ENCODE measurements at places on chromosomes 3 and 15.

DNA sequence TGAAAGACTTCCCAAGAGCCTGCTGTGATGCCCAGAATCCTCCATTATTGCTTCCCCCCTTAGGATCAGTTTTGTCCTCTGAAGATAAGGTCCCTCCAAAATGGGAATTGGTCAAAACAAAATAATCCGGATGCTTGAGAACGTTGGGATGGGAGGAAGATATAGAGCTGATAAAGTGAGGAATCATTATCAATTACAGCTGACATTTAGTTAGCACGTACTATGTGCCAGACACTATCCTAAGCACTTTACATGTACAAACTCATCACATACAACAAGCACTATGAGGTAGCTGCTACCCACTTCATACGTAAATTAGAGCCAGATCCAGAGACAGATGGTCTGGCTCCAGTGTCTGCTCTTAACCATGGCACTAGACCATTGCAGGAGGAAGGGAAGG lies 6.6 kb upstream of the RPP25 start:
- DNase-seq = no peak

- DNase-seq = no peak
Measured at GRCh38 chr15:24067733-24068501, 380.8 kb upstream of the NDN start.

DNA sequence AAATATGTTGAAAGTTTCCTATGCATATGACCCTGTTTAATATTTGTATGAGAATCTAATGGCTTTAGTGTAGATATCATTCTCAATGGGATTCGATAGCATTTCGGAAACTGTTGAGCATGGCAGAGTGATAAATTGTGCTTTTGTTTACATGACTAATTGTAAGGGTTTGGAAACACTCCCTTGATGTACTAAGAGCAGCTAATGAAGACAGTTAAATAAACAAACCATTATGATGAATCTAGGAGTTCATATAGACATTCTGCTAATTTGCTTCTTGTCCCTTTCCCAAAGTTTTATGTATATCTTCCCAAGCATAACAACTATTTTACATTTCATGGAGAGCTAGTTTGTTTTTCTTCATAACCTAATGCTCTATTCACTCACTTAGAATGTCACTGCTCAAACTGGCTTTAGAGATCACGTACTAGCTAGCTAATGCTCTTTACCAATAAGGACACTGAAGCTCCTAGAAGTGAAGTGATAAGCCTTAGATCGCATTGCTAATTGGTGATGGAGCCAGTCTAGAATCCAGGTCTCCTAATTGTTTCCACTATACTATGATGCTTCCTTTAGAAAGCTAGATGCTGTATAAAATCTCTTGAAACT lies 140.8 kb downstream of the TP63 start:
- DNase-seq = no peak

- DNase-seq = no peak
Measured at GRCh38 chr3:52845157-52845556, 10.3 kb upstream of the MUSTN1 start.

DNA sequence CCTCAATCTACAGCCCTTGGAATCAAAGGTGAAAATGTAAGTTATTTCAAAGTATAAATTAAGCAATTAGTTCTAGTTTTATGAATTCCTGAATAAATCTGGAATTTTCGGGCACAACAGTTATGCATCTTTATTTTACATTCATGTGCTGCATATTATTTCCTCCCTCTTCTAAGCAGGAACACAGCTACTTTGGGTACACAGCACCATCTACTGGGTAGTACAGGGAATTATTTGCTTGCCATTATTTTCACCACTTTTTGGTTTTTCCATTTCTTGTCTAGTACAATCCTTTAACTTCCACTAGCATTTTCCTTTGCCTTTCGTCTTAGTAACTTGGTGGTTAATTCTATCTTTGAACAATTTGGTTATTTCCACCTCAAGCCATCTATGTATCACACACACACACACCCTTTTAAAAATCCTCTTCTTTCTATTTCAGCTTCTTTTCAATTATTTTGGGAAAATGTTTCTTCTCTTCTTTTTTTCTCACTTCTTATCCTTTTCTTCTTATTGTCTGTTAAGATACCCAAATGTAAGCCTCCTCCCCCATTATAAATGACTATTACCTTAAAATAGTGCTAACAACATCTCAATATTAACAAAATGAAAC lies 451.0 kb downstream of the MFSD1 start:
- no peak for DNase-seq

DNA sequence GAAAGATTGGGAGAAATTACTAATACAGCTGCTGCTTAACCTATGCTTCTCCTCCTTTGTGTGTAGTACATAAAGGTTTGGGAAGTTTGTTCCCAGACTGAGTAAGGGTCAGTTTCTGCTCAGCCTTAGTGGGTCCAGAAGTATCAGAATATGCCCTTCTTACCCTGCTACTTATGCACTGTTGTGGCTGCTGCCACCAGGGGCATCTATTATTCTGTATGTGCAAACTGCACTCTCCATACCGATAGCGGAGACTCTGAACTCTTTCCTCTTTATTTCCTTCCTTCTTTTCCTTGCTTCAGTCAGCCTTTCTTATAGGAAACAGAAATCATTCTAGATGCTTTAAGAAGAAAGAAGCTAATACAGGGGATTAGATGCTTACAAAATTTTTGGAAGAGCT lies 4.0 kb downstream of the NEDD4 start:
- no peak for DNase-seq

DNA sequence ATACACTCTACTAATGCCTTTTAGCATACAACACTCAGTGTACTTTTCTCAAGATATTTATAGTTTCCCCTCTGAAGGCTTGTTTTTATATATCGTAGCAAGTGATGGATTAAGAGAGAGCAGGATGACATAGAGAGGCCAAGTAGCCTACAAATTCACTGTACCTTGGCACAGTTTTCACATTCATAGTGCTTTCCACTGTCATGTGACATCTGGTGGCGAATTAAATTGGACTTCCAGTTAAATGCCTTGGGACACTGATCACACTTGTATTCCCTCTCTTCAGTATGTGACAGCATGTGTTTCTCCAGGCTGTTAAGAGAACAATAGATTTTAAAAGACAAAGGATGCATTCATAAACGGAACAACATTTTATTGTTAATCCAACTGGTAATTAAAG lies 541.1 kb downstream of the MECOM start:
- DNase-seq = no peak

- DNase-seq = no peak
Measured at GRCh38 chr3:125058959-125059358, 3.2 kb upstream of the HEG1 start.

DNA sequence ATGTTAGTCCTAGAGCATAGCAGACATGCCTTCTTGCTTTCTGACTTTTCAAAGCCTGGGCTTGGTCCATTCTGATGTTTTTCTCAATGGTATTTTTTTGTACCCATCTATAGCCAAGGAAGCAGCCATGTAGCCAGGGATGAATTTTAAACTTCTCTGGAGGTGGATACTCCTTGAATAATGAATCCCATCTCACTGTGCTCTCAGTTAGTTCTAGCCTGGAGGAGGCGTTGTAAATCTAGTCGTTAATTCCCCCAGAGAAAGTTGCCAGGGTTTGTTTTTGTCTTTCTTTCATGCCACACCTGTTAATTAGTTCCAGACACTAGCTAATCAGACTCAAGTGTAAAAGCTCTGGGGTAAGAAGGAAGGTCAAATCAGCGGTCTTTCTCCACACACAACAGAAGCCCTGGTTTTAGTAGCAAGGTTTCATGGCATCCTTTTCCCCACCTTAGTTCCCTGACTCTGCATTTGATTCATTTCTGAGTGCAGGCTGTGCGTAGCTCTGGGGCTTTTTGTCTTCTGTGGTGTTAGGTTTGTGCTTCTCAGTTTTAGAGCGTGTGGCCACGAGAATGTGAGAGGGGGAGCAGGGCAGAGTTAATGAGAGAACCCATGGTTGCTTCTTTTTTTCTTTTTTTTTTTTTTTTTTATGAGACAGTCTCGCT lies 19.7 kb downstream of the PTPRG start:
- DNase-seq = no peak

GRCh38 chr15:52183562-52184173 lies 7.5 kb downstream of the GNB5 start:
- no peak for DNase-seq

GRCh38 chr15:94576889-94577533 lies 345.6 kb downstream of the MCTP2 start:
- DNase-seq = no peak

DNA sequence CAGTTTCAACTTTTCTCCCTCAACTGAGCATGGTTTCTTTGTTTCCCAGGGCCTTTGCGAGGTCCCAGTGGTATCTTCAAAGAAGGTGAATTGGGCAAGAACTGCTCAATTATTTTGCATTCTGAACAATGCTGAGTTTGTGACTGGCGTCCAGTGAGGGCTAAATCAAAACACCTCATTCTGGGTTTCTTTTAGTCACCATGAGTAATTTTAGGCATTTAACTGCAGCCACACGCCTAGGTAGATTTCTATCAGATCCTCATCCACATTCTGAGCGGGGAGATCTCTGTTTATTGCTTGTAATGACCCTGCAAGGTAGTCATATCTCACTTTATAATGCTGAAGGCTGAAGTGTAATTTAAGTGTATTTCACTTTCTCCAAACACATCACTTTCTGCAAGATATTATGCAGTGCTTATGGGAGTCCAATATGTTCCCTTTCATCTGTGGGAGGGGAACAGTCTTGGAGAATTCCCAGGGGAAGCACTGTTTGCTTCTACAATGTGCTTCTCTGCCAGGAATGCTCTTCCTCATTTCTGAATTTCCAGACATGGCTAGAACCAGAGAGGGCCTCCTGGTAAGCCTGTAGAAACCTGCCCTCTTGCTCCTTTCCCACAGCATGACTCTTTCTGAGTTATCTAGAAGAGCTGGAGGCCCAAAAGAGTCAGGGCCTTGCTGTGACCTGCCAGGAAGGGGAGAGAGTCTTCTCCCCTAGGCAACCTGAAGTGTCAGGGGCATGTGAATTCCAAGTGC lies 91.7 kb downstream of the FRMD4B start:
- DNase-seq = no peak

DNA sequence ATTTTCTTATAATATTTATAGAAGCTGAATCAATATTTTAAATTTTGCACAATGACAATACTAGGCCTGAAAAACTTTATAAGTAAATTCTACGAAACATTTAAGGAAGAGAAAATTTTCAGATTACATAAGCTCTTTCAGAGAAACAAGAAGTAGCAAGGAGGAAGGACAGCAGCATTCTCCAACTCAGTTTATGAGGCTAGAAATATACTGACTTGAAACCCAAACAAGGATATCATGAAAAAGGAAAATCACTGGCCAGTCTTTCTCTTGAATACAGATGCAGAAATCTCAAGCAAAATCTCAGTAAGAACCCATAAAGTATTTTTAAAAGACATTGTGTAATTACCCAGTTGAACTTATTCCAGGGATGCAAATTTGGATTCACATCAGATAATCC lies 121.3 kb downstream of the STAC start:
- no peak for DNase-seq

DNA sequence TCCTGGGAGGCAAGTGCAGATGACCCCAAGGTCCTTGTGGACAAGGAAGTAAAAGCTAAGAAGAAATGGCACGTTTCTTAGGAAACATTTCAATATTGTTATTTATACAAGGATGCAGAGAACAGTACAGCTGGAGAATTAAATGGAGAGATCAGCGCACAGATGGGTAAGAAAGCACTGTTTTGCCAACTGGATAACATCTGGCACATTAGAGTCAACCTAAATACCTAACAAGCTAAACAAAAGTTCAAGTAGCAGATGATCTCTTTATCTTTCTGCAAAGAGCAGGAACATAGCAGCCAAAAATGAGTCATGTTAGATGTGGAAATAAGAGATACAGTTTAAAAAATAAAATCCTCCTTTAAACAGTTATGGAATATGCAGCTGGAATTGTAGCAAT lies 15.7 kb upstream of the DPPA4 start:
- no peak for DNase-seq

- no peak for DNase-seq
Measured at GRCh38 chr3:129597087-129597999, 9.1 kb downstream of the PLXND1 start.

GRCh38 chr15:68218847-68219798 lies 10.4 kb downstream of the CLN6 start:
- no peak for DNase-seq

DNA sequence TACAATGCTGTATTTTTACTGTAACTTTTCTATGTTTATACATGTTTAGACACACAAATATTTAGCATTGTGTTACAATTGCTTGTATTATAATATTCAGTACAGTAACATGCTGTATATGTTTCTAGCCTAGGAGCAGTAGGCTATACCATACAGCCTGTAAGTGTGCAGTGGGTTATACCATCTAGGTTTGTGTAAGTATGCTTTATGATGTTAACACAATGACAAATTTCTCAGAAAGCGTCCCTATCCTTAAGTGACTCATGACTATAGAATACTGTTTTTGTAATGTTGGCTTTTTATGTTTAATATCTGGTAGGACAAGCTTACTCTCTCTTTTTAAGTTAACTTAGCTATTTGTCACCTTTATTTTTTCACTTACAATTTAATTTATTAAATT lies 127.5 kb upstream of the THRB start:
- DNase-seq = no peak

DNA sequence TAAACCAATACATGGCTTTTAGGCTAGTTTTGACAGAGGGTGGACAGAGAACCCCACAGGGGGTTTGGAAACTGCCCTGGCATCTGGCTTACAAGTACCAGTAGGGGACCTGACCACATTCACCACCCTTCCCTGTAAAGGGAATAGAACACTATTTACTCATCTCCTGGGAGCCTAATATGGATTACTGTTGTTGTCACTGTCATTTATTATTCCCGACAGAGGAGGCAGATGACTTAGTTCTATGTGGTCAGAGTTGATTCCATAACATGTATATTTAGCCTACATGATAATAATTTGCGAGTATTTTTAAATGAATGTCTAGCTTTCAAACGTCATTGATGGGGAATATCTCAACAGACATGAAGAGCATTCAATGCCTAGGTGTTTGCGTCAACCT lies 15.9 kb downstream of the ZBTB38 start:
- no peak for DNase-seq

GRCh38 chr3:48952510-48953118 lies 34.0 kb downstream of the ARIH2 start:
- DNase-seq = peak; percentile 0

- no peak for DNase-seq
Measured at GRCh38 chr3:77412021-77412438, 372.1 kb downstream of the ROBO2 start.

DNA sequence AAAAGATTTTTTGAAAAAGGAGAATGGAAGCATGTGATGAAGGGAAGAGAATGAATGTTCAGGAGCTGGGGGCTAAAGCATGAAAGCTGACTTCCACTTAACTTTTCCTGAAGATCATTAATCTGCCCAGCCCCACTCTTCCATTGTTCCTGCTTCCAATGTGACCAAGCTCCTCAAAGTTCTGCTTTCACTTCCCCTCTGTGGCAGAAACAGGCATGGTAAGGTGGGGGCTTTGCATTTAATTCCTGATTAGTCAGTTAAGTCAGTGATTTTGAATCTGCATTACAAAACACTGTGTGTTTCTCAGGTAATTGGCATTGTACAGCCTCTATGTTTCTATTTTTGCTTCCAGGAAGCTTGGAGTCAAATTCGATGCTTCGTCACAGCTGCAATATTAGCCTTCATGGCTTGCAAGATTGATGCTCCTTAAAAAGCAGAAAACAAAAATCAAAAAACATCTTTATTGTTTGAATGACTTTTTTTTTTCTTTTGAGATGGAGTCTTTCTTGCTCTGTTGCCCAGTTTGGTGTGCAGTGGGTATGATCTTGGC lies 7.3 kb upstream of the TM6SF1 start:
- no peak for DNase-seq

All from DMS79 (cell line).